HT-29 (cell line): ENCODE measurements at places on chromosomes 16 and 17. TPM values are rescaled to one million over a fixed set of nuclear protein-coding genes. Genes with fewer than 3 reads are reported as not detected.

GRCh38 chr16:2487903-2488531, 13.1 kb downstream of the TBC1D24 start:
- DNase-seq = no peak

DNA sequence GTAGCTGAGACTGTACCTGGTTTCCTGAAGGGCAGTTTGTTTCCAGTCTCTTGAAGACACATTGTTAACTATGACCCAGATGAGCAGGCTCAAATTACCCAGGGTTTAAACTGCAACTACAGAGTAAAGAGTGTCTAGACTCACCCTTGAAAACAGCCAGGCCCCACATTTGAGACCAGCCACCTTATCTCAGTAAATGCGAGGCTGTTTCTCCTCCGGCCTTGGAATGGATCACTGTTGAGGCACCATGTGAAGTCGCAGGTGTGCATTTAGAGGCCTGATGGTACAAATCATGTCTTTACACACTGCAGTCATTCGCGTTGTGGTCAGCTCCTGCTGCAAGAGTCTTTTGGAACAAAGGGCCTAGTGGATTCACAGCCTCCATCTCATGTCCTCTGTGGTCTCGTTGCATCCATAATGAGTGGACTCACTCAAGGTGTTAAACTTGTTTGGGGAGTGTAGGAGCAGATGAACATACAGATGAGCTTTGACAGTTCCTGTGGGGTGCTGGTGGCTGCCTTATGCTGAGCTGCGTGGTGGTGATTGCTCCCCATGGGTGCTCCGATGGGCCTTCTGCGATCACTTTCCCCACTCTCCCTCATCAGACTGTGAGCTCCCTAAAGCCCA, 18.5 kb upstream of the N4BP1 start:
- no peak for DNase-seq

GRCh38 chr17:46002311-46002972, 3.4 kb downstream of the STH start:
- DNase-seq = peak; percentile 89

Gene RAB11FIP3
- 5.2 and 9.5 TPM in 2 replicates for total RNA-seq

Gene HSD11B2
- total RNA-seq = 18.3 and 23.2 TPM in 2 replicates
